ENCODE measurements at places on chromosomes 5 and 9.

- peak; percentile 35 for DNase-seq
These were observed 81.3 kb downstream of the IZUMO3 start for GRCh38 chr9:24464319-24464951.

GRCh38 chr5:172932313-172933017, 26.8 kb upstream of the RPL26L1 start:
- DNase-seq = peak; percentile 73

GRCh38 chr9:129458155-129458661, 162.7 kb downstream of the C9orf50 start:
- DNase-seq = peak; percentile 75

- DNase-seq = no peak
These were observed 235.6 kb downstream of the RAB3C start for GRCh38 chr5:58818465-58818864.

GRCh38 chr5:922436-923280, 30.0 kb downstream of the TRIP13 start:
- no peak for DNase-seq

- no peak for DNase-seq
These were observed 28.5 kb downstream of the TBC1D2 start for GRCh38 chr9:98226957-98227356.

- peak; percentile 45 for DNase-seq
These were observed 3.2 kb downstream of the CDK7 start for GRCh38 chr5:69237877-69238276.

- DNase-seq = no peak
These were observed 7.8 kb downstream of the FOXI1 start for GRCh38 chr5:170113522-170113900.

DNA sequence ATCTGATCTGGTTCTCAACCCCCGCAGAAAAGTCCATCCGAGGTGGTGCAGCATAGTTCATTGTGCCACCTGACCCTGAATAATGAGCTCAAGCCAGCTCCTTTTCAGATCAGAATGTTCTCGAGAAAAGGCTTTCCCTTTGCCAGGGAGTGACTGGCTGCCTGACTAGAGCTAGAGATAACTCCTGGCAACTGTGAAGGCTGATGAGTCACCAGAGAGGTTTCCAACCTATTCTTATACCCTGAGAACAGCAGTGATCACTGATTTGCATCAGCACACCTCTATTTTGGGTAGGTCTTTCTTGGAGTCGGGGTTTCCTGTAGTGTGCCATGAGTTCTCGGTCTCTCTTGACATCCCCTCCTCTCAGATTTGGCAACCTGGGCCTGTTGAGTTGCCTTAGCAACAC, 127.9 kb downstream of the PIK3R1 start:
- DNase-seq = peak; percentile 93

DNA sequence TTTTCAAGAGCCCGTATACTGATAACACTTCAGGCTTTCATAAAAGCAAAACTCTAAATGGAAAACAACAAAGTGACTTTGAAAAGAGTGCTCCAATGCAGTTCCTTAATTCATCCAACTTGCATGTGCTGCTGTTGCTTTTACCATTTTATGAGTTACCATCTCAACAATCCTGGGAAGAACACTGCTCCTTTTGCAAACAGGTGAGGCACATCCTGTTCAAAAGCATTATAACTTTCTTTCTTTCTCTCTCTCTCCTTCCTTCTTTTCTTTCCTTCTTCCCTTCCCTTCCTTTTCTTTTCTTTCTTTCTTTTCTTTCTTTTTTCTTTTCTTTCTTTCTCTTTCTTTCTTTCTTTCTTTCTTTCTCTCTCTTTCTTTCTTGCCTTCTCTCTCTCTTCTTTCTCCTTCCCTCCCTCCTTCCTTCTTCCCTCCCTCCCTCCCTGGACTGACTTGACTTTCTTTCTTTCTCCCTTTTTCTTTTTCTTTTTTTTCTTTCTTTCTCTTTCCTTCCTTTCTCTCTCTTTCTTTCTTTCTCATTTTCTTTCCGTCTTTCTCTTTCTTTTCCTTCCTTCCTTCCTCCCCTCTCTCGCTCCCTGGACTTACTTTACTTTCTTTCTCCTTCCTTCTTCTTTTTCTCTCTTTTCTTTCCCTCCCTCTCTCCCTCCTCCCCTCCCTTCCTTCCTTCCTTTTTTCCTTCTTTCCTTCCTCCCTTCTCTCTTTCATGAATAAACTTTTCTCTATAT, 11.2 kb upstream of the PARP8 start:
- DNase-seq = no peak

GRCh38 chr9:17810728-17811571, 232.1 kb downstream of the SH3GL2 start:
- peak; percentile 61 for DNase-seq

DNA sequence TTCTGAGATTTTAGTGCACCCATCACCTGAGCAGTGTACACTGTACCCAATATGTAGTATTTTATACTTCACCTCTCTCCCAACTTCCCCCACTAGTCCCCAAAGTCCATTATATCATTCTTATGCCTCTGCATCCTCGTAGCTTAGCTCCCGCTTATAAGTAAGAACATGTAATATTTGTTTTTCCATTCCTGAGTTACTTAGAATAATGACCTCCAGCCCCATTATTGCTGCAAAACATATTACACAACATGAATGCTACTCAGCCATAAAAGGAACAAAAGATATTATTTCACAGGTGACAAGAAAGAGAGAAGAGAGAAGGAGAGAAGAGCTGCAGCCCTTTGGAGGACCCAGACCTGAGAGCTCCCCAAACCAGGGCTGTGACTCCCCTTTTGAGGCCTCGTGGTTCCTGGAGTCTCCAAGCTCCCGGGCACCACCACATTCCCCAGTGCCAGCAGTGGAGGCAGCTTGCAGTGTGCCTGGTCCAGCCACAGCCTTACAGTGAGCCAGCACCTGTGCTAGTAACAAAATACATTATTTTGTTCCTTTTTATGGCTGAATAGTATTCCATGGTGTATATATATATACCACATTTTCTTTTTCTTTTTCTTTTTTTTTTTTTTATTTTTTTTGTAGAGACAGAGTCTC, 194.5 kb upstream of the DAB2 start:
- DNase-seq = no peak

GRCh38 chr5:35863159-35863558, 6.5 kb downstream of the IL7R start:
- DNase-seq = no peak

DNA sequence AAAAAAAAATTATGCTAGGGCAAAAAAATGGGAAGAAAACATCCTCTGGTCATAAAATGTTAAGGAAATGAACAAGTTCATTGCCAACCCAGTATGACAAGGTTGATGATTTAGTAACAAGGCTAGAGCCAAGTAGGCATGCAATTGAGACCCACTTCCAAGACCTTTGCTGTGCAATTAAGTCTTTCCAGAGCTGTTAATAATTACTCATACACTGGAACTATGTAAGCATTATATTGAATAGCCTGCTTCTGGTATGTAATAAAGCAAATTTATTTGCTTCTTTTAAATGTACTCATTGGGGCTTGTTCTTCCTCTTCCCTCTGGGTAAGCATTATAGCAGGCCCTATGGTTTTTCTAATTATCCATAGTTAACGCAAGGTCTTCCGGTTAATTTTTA, 32.5 kb upstream of the SNAPC3 start:
- no peak for DNase-seq

- no peak for DNase-seq
These were observed 80.7 kb upstream of the ADRA1B start for GRCh38 chr5:159835548-159835947.

DNA sequence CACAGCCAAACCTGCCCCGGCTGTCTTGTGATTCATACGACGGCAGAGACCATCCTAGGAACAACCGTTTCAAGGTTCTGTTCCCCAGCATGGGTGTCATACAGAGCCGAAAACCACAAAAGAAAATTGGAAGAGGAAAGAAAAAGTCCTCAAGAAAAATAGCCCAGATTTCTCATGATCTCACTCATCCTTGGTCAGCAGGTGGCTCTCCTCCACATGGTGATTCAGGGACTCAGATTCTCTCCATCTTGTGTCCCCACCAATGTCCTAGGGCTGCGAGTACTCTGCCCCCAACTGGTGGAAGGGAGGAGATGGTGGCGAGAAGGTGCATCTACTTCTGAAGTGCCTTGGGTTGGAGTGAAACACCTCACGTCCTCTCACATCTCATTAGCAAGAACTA, 25.6 kb downstream of the PDZD2 start:
- DNase-seq = peak; percentile 63

- peak; percentile 94 for DNase-seq
These were observed 131.3 kb downstream of the SEC61B start for GRCh38 chr9:99353408-99353807.

DNA sequence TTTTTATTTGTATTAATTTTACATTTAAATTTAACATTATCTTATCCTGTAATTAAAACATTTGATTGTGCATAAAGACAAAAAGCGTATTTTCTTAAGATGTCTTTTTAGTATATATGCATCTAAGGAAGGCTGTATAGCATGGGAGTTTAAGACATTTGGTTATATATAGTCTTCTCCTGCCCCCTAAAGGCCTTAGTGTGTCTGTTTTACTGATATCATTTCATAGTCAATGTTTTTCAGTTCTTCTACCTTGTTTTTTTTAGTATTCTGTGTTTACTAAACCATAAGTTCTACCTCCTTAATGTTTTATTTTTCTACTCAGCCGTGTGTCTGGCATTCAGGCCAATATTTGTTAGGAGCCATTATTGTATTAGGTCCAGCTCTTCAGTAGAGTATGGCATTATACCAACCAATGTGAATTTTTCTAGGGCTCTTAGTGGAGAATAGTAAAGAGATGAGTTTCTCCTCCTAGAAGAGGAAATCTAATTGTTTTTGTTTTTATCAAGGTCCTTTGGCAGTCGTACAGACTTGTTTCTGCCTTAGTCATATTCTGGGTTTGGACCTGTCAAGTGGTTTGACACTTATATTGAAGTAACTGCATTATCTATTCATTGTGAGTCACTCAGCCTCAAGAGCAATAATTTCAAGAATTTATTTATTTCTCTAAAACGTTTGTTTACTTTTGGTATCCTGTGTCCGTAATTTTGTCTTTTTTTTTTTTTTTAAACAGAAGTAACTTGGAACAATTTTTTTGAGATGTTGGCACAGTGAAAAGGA, 74.8 kb downstream of the SLF1 start:
- peak; percentile 94 for DNase-seq

DNA sequence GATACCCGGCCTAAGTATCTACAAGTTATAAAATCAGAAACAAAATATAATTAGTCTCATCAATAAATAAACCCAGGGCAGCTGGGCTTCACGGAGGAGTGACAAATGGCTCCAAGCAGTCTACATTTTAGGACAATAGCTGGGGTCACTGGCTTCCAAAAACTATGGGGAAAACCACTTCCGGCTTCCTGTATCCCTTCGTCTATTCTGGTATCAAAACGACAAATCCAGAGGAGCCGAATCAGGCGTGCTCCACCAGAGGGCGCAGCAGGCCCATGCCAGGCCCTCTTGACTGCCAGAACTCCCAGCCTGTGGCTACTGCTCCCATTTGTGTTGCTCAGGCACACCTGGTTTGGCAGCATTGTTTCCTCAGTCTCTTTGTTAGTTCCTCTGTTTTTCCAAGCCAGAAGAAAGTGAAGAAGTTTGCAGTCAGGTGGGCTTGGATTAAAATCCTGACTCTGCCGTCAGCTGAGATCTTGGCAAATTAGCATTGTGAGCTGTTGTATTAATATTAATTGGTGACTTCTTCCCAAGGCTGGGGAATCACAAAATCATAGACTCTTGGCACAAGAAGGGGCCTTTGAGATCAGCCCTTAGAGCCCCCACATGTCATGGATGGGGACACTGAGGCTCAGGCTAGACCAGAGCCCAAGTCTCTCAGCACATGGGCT, 11.6 kb upstream of the RAB14 start:
- peak; percentile 89 for DNase-seq

DNA sequence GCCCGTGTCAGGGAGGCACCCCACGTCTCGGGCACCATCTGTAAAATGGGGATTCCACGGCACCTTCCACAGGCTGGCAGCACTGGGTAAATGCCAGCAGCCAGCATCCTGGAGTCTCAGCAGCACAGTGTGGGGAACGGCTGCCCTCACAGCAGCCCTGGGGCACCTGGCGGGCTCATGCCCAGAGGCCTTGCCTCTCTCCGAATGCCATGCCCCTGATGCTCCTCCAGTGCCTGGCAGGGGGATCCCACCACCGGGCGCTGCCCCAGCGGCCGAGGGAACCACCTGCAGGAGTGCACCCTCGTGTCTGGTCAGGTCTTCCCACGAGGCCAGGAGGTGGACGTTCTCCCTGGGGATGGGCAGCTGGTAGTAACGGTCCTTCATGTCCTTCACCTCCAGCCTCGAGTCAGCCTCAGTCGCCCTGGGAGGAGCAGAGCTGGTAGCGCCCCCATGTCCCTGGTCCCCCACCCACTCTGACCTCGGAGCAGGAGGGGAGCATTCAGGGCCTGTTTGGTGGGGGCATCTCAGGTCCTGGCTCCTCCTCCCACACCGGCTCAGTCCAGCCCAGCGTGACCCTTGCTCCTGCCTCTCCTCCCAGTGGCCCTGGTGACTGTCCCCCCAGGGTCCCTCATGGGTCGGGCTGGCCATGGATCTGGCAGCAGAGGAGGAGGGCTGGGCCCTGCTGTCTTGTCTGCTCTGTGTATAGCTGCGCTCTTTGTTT, 49.9 kb upstream of the NRARP start:
- no peak for DNase-seq

DNA sequence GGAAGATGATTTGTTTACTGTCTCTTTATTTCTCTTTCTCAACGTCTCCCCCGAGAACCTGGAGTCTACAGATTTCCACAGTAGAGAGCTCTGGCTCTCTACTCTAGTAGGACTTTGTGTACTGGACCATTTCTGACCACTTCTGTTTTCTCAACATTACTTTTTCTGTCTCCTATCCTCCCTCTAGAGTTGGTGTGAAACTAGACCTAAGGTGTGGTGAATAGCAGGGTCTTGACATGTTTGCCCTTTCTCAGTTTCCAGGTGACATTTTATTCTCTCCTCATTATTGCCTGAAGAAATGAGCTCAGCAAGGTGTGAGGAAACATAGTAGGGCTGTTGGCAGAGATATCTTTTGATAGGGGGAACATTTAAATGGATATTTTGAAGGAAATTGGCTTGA, 62.1 kb upstream of the IL6ST start:
- no peak for DNase-seq

GRCh38 chr9:38700695-38701094, 19.2 kb downstream of the FAM240B start:
- DNase-seq = peak; percentile 81

DNA sequence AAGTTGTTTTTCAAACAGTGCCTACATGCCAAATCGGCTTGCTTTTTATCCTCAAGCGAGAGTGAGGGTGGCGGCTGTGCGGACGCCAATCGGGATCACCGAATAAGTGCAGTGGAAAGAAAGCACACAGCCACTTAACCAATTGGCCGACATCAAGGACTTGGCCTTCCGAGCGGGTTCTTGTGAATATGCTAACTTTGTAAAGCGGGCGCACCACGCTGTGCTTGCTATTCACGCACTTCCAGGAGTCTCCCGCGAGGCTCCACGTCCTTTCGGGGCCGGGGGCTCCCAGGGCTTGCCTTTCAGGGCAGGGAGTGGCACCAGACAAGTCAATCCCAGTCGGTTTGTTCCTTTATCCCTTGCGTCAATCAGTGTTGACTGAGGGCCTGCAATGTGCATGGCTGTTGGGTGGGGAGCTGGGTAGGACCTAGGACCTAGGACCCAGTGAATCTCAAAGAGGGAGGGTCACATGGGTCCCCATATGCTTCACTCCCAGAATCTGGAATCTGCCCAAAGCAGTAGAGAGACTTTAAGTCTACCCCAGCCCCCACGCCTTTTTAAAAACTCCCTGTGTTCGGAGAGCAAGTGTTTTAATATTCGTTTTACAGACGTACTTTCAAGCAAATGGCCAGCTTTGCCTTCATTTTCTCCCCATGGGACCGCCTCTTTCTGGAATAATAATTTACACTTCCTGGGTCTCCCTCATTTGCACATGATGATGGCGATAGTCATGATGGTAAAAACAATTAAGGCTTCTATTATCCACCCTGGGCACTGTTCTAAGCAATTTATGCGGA, 2.0 kb upstream of the GCNT4 start:
- DNase-seq = peak; percentile 49

GRCh38 chr5:2281446-2281845, 398.7 kb upstream of the IRX4 start:
- no peak for DNase-seq
